ENCODE measurements at places on chromosomes 3 and 15.

- DNase-seq, result no peak
These were observed 95.7 kb downstream of the LRIG1 start for GRCh38 chr3:66404903-66405700.

- DNase-seq, result no peak
These were observed 1054.2 kb downstream of the NAALADL2 start for GRCh38 chr3:175913286-175913685.

DNA sequence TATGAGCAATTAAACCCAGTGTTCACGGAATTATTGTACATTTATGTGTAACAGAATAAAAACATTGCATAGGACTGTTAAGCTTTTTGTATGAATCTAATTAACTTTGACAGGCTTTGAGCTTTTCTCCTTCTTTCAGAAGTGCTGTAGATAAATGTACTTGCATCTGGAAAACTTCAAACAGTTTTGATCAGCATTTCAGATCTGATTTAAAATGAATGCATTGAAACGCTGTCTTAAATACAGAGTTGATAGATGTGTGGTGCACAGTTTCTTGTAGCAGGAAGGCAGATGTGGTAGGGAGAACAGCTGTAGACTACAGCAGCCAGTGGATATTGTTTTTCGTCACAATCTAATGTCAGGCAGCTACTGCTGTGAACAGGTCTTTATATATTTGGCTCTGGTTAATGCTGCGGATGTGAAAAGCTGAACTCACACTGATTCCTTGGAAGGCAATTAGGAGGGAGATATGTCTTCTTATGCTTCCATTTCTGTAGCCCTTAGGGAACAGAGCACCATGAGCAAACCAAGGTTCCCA is 193.8 kb upstream of the GOLIM4 start:
- no peak for DNase-seq

GRCh38 chr3:132713977-132714727 is 8.1 kb downstream of the NPHP3 start:
- no peak for DNase-seq

DNA sequence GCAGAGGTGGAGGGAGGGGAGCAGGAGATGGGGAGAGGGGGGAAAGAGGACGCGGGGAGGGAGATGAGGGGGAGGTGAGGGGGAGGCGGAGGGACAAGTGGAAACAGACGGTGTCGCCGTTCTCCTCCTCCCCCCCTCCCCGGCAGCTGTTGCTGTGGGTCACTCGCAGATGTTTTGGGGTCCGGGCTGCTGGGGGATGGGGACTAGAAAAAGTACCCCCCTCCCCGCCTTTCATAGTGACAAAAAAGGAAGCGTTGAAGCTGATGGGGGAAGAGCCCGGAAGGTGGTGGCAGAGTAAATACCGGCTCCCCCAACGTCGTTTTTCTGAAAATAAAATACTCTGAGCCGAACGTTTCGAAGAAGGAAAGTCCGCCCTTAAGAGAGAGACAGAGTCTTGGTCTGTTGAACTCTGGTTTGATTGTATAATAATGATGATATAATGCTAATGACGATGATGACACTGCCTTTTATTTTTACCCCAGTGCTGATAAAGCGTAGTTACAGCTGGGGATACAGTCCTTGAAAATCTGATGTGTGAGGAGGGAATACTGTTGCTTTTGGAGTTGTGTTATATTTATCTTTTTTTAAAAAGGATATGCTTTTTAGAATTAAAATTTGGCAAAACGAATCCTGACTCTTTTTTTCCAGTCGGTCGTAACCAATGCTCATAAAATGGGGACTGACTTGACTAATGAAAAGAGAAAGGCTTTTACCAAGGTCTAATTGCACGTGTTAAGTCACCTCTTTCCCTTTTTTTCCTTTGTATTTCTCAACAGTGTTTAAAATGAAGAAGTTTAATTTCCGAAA is 993 bp downstream of the STXBP5L start:
- DNase-seq, result no peak
